ENCODE measurements at places on chromosomes 5 and 9.

DNA sequence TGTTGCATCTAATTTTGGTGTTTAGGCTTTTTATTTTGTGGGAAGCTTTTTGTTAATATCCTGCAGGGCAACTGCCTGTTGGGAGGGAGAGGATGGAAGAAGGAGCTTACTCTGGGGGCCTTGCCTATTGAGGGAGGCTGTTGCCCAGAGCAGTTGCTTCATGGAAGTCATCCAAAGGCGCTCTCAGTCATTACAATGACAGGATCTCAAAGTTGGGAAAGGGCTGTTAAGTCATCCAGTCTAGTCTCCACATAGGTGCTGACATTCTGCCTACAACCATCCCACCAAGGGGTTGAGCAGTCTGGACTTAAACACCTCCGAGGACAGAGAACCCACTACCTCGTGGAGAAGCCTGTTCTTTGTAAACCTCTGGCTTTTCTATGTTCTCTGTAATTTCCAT, 13.2 kb downstream of the SAP30L start:
- no peak for DNase-seq

DNA sequence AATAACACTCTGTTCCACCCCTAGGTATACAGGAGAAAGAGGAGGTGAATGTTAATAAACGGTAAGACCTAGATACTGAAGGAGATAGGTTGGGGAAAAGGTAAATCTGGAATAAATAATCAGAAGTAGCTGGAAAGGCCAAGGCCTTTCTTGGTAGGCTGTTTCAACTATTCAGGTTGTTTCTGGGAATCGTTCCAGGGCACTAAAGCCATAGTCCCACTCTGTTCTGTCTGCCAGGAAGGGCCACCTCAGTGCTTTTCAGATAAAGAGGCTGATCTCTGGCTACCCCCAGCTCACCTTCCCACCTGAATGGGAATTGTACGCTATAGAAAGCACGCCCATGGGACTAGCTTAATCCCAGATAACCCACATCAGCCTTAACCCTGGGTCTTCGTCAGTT, 32.9 kb downstream of the DCAF12 start:
- no peak for DNase-seq

DNA sequence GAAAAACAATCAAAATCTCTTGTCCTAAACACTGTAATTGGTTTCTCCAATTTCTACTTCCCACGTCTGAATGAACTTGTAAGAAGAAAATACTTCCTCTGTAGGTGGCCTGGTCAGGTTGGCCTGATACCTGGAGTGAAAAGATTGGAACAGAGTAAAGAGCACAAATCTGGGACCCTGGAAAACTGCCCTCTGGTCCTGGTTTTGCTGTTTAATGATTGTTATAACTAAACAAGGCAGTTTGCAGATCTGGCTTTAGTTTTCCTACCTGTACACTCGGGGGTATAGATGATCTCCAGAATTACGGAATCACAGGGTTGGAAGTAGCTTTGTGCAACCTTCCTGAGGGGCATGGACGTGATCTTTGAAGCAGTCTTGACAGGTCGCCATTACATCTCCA, 67.6 kb downstream of the ZSWIM6 start:
- DNase-seq, result no peak

DNA sequence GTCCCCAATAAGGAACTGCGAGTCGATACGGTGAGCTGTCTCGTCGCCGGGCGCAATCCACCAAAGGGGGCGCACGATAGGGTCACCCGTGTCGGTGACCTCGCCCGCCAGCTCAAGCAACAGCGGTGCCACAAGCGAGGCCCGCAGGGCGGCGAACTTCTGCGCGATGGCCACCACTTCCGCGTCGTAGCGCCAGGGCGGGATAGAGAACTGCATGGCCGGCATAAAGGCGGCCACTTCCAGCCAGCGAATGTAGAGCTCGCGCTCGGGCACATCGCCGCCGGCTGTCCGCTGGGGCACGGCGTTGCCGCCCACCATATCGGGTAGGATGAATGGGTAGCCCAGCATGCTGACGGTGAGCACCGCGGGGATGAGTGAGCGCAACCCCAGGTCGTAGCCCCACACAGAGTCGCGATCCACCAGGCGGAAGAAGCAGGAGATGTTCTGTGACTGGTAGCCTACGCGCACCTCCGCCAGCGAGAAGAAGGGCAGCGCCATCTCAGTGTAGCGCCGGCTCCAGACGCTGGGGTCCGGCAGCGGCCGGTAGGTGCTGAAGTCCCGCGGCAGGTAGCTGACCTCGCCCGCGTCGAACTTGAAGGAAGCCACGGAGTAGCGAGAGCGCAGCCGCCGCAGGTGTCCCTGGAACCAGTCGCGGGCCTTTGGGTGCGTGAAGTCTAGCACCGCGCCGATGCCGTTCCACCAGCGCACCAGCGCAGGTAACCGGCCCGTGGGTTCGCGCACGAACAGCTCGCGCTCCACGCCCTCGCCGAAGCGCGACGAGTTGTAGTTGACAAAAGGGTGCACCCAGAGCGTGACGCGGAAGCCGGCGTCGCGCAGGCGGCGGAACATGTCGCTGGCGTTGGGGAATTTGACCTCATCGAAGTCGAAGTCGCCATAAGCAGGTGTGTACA, 5.5 kb downstream of the MYORG start:
- no peak for DNase-seq

DNA sequence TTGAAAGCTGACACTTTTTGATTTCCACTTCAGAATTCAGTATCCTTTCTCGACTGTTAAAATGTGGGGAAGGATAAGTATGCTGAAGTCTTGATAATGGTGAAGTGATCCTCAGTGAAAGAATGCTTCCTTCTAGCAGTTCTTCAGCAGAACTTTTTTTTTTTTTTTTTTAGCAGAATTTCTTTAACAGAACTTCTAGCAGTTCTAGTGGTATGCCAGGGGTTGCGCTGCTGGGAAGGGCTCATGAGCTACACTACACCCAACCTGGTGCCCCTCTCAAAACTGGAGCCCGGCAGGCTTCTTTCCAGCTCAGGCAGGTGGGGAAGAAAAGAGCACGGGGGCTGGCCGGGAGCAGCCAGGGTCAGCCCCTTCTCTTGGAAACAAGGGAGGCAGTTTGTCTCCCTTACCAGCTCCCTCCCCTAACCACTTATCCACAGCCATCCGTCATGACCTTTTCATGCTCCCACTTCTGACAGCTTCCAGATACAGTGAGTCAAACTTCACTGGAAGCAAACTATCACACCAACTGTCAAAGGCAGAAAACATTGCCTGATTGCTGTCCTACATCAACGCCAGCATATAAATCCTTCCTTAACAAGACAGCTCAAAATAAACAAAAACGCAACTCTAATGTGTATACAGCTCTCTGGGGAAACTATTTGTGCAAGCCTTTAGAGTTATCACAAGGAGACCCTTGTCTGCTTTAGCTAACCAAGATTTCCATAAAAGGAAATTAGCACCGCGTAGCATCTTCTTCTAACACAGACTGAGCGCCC, 211.5 kb downstream of the GAPVD1 start:
- DNase-seq, result no peak

DNA sequence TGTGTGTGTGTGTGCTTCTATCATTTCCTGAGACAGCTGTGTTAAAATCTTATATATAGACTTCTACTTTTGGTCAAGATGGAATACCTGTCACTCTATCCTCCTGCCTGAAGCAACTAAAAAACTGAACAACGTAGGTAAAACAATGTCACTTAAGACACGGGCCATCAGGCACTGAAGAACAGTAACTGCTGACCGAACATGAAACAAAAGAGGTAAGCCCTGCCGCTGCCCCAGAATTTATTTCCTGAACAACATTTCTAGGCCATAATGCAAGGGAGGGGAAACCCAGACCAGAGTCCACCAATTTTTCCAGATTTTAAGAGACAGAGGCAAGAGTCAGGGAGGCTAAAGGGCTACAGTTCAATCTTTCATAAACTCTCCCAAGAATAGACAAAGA, 156.0 kb downstream of the CDC42SE2 start:
- DNase-seq, result no peak
